Cortex of kidney (tissue), 1 donor: ENCODE measurements at places on chromosomes 3 and 15.

DNA sequence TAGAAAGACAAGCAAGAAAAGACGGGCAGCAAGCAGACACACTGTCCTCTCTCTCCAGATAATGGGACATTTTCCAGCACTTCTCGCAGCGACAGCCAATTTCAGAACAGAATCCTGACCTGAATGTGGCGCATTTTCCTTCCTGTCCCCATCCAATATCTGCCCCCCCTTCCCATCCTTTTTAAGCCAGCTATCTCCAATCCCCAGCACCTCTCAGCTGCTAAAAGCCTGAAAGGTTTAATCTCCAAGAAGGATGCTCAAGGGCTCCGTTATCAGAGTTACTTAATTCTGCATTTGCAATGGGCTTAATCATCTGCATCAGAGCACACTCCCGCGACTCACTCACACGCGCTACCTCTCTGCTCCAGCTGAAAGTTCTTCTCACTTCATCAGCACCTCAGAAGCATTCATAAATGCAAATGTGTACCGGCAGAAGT, 50.5 kb downstream of the SRGAP3 start:
- DNase-seq = no peak

DNA sequence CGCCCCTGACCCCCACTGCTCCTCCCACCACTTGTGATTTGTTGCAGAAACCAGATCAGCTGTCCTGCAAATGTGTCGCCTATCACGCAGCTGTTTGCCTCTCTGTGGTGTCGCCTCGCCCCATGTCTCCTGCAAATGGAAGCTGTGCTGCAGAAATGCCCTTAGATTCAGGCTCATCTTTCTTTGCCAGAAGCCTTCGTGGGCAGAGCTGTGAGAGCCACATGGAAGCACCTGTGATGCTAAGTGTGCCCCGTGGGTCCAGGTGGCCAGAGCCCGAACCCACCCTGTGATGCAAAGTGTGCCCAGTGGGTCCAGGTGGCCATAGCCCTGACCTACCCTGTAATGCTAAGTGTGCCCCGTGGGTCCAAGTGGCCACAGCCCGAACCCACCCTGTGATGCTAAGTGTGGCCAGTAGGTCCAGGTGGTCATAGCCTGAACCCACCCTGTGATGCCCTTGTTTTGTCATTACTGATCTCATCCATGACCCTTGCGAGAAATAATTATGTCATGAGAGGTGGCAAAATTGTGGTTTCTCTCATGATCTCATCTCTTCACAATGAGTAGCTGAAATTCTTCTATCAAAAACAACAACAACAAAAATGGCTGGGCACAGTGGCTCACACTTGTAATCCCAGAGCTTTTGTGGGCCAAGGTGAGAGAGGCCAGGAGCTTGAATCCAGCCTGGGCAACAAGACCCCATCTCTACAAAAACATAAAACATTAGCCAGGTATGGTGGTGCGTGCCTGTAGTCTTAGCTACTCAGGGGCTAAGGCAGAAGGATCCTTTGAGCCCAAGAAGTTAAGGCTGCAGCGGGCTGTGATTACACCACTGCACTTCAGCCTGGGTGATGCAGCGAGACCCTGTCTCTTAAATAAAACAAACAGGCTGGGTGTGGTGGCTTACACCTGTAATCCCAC, 187.4 kb downstream of the GOLGA6L6 start:
- no peak for DNase-seq

- DNase-seq = no peak
Observed at GRCh38 chr3:197793247-197793646, 2.2 kb downstream of the LRCH3 start.

- no peak for DNase-seq
Observed at GRCh38 chr3:81816473-81817250, 55.2 kb upstream of the GBE1 start.

- no peak for DNase-seq
Observed at GRCh38 chr15:101070502-101071273, 151.5 kb downstream of the LRRK1 start.

GRCh38 chr3:178673529-178673928, 137.3 kb downstream of the KCNMB2 start:
- DNase-seq = no peak
